ENCODE measurements at places on chromosomes 1 and 21. TPM values are rescaled to one million over a fixed set of nuclear protein-coding genes. Genes with fewer than 3 reads are reported as not detected.

Gene NID1
- 149 TPM for total RNA-seq

Gene GBP6
- total RNA-seq = not detected

Gene CRNN
- not detected for total RNA-seq

GRCh38 chr1:197567442-197567841 is 207.8 kb downstream of the DENND1B start:
- no peak for DNase-seq

- no peak for DNase-seq
Observed at GRCh38 chr1:198467907-198468306, 72.6 kb downstream of the ATP6V1G3 start.

- DNase-seq = no peak
Observed at GRCh38 chr1:184910691-184911091, 63.6 kb downstream of the NIBAN1 start.

- no peak for DNase-seq
Observed at GRCh38 chr1:88802404-88802803, 89.0 kb downstream of the GTF2B start.

All from osteocyte (in vitro differentiated cells).